ENCODE measurements at places on chromosomes 11 and 22. TPM values are rescaled to one million over a fixed set of nuclear protein-coding genes. Genes with fewer than 3 reads are reported as not detected.
A peak's percentile ranks its signal among the peaks of the same experiment; 100 is the strongest.

DNA sequence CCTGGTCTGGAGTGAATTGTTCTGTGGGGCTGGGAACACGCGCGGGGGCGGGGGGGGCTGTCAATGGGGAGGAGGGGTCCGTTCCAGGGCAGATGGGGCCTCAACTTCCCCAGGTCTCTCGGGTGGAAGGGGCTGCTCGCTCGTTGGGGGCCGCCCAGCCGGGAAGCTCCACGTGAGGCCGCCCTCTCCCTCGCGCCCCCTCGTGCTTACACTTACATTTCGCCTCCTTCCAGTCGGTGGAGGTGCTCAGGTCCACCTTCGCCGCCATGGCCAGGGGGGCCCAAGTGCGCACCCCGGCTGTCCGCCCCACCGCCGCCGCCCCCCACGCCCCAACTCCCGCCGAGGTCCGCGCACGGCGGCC lies 452 bp downstream of the MACROD1 start:
- no peaks in the 10 kb centered on the region for H3K27me3 ChIP-seq
- no peak overlapping the region for H3K27ac ChIP-seq
- DNase-seq = peak; percentile 48
- peak overlapping the region; percentile 84 for H3K4me3 ChIP-seq
- H3K4me1 ChIP-seq = peaks cover 18% of the 10 kb centered on the region

DNA sequence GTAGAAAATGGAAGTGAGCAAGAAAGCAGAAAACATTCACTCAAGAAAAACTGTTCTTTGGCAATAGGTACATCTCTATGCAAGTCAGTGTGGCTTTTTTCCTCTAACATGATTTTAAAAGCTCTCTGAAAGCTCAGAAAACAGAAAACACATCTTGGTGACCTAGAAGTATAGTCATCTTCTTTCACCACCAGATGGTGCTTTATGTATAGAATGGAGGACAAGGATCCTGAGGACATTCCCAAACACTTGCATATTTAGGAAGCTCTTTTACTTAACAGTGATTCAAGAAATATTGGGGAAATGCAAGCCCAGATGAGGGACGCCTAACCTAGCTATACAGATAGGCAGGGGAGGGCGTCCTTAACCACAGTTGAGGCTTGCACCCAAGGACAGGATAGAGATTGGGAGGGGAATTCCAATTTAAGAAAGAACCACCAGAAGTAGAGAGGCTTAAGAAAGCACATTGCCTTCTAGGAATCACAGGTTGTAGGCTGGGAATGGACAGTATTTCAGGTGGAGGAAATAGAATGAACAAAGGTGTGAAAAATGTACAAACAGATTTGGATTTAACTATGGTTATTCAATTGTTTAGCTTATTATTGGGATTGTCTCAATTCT lies 13.8 kb upstream of the CCDC81 start:
- no peaks in the 10 kb centered on the region for H3K4me1 ChIP-seq
- DNase-seq = no peak
- H3K4me3 ChIP-seq = no peak overlapping the region
- H3K27ac ChIP-seq = no peak overlapping the region

DNA sequence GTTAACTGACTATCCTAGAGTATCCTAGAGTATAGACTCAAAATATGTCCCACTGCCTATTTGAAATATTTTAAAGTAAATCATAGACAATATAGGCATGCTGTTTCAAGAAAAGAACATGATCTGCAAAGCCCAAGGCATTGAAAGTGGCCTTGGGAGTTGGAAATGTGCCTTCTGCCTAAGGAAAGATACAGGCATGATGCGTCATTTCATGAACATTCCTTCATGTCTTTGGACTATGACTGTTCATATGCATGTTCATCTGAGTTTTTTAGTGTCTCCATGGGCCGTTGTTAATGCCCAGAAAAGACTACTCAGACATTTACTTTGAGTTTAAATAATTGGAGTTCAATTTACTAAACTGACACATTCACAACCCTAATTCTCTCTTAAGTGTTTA lies 69.7 kb upstream of the PRDM11 start:
- no peak overlapping the region for H3K27ac ChIP-seq
- H3K27me3 ChIP-seq = no peaks in the 10 kb centered on the region
- H3K4me3 ChIP-seq = no peak overlapping the region
- peaks cover 2% of the 10 kb centered on the region for H3K36me3 ChIP-seq

DNA sequence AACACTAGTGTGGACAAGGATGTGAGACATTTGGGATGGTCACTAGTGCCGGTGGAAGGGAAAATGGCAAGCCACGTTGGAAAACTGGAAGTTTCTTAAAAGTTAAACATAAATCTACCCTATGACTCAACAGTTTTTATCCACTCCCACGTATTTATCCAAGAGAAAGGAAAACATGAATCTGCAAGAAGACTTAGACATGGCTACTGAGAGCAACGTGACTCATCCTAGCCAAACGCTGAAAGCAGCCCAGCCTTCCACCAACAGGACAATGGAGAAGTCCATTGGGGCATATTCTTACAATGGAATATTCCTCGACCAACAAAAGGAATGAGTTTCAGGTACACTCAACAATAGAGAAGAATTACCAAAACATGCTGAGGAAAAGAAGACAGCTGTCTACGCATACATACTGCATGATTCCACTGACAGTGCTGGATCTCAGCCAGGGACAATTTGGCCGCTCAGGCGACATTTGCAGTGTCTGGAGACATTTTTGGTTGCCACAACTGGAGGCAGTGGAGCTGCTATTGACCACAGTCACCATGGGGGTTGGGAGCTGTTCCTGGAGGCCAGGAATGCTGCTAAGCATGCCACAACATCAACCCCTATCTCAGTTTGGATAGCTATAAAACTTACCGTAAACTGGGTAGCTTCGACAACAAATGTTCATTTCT lies 21.2 kb downstream of the SYT13 start:
- no peak overlapping the region for H3K27ac ChIP-seq
- no peaks in the 10 kb centered on the region for H3K36me3 ChIP-seq
- no peak for DNase-seq
- H3K27me3 ChIP-seq = peaks cover 40% of the 10 kb centered on the region

GRCh38 chr11:6962673-6963072 lies 36.4 kb downstream of the ZNF215 start:
- H3K36me3 ChIP-seq = no peaks in the 10 kb centered on the region
- H3K4me1 ChIP-seq = no peaks in the 10 kb centered on the region
- no peaks in the 10 kb centered on the region for H3K27me3 ChIP-seq
- H3K27ac ChIP-seq = no peak overlapping the region
- H3K4me3 ChIP-seq = no peak overlapping the region

GRCh38 chr11:99370549-99371216 lies 349.9 kb downstream of the CNTN5 start:
- no peak for DNase-seq
- no peak overlapping the region for H3K27ac ChIP-seq
- no peaks in the 10 kb centered on the region for H3K36me3 ChIP-seq
- H3K4me3 ChIP-seq = no peak overlapping the region
- H3K4me1 ChIP-seq = no peaks in the 10 kb centered on the region

FERMT3 gene
- 210 TPM for total RNA-seq

Measured in activated CD8-positive, alpha-beta T cell treated with anti-CD3 and anti-CD28 coated beads for 36 hours (primary cell).